Mononuclear cell (primary cell): ENCODE measurements at places on chromosomes 5 and 9. TPM values are rescaled to one million over a fixed set of nuclear protein-coding genes. Genes with fewer than 3 reads are reported as not detected.

The CMBL gene
- 0.10 TPM for total RNA-seq

The SQSTM1 gene
- 229 TPM for total RNA-seq

The IL13 gene
- total RNA-seq, result 0.31 TPM

The ECM2 gene
- 0.31 TPM for total RNA-seq

The CDX1 gene
- total RNA-seq, result not detected
